ENCODE measurements at places on chromosomes 2 and 18.

DNA sequence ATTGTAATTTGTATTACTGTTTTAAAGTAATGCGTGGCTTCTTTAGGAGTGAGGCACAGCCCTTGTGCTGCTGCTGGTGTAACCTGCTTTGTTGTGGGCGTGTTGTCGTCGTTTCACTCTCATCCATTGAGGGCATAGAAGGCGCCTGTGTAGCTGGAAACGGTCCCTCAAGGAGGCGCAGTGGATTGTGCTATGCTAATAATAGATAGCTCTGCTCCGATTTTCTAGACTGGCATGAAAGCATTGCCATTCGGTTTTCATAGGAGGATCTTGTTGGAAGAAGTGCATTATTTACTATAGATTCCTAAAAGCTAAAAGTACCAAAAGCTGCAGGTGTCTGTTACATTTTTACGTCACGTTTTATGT, 17.9 kb downstream of the RAB12 start:
- DNase-seq, result no peak

- no peak for DNase-seq
These were observed 30.0 kb downstream of the IL1R2 start for GRCh38 chr2:102021779-102022178.

- DNase-seq, result no peak
These were observed 418.0 kb downstream of the THSD7B start for GRCh38 chr2:137183206-137183898.

- no peak for DNase-seq
These were observed 422.7 kb downstream of the FBXO15 start for GRCh38 chr18:73724958-73725357.

- DNase-seq, result no peak
These were observed 75.1 kb downstream of the SH3BP4 start for GRCh38 chr2:235026649-235027557.
